Foreskin keratinocyte (primary cell): ENCODE measurements at places on chromosomes 7 and 10. TPM values are rescaled to one million over a fixed set of nuclear protein-coding genes. Genes with fewer than 3 reads are reported as not detected.
A peak's percentile ranks its signal among the peaks of the same experiment; 100 is the strongest.

DNA sequence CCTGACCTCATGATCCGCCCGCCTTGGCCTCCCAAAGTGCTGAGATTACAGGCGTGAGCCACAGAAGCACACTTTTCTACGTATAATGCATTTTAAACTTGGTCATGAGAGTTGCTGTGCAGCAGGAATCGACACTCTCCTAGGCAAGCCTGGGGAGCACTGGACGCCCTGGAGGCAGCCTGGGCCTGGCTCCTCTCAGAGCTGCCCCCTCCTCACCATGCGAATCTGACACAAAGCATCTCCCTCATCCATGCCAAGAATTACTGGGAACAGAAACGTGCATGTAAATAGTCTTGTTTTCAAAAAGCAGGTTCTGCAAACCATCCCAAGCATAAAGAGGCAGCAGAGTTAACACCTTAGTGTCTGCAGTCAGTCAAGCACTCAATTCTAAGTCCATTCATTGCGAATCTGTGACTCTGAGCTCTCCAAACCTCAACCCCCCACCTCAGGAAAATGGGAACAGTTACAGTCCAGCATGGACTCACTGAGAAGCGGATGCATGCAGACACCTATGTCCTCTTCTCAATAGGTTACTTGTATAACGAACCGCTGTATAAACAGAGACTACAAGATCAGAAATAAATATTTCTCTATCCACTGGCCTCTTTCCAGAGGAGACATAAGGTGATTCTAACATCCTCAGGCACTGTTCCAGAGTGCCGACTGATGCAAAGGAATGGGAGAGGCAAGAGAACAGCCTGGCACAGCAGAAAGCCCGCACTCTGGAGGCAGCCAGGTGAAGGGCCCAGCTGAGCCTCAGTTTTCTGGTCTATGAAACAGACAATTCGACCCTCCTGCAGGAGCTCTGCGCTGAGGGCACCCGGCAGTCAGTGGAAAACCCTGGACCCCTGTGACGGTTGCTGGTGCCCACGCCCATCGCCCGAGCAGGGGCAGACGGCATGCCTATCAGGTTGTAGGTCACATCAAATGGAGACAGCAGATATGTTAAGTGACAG is 68.9 kb downstream of the MAD1L1 start:
- DNase-seq = no peak

GRCh38 chr10:12431151-12432101 is 82.1 kb downstream of the CAMK1D start:
- DNase-seq = no peak

- peak; percentile 72 for DNase-seq
Observed at GRCh38 chr10:50375051-50375452, 123.7 kb upstream of the ASAH2 start.

GRCh38 chr7:17300012-17300411 is 1.6 kb downstream of the AHR start:
- no peak for DNase-seq

GRCh38 chr7:87876869-87877234 is 559 bp downstream of the DBF4 start:
- DNase-seq = peak; percentile 52

Gene NEUROG3
- not detected in 2 replicates for total RNA-seq

Gene NKX6-2
- not detected in 2 replicates for total RNA-seq

Gene TMEM273
- not detected in 2 replicates for total RNA-seq
